ENCODE measurements at places on chromosomes 13 and 19. TPM values are rescaled to one million over a fixed set of nuclear protein-coding genes. Genes with fewer than 3 reads are reported as not detected.

Gene DUS3L
- 100 TPM for total RNA-seq

Gene THSD1
- total RNA-seq = 1.3 TPM

Gene USF2
- 90.7 TPM for total RNA-seq

DNA sequence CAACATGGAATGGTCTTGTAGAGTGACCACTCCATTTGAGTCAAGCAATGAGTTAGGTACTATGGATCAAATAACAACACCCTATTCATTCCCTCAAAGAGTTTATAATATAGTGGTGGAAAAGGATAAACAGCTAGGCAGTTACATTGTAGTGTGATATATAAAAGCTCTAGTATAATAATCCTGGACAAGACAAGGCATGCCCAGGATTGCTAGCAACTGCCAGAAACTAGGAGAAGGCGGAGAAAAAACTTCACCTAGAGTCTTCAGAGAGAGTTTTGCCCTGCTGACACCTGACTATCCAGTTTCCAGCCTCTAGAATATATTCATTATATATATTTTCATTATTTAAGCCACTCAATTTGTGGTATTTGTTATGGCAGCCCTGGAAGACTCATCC is 530.6 kb downstream of the KLF12 start:
- DNase-seq = no peak

DNA sequence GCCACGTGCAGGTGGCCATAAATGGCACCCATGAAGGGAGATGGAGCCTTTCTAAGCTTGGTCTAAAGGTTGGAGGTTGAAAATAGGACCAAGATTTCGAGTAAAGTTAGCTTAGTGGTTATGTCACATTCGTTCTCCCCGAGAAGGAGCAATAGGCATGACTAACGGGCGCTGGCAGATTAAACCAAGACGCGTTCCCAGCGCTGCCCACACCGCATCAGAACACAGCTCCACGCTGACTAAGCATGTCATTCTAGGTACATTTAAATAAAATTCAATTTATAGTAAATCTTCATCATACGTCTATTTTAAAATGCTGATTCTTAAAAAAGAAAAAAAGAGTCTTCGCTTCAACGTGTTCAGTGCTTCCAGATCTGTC is 95.0 kb upstream of the IRS2 start:
- DNase-seq = no peak

GRCh38 chr13:50401049-50401505 is 385.8 kb downstream of the KCNRG start:
- DNase-seq = peak; percentile 69

DNA sequence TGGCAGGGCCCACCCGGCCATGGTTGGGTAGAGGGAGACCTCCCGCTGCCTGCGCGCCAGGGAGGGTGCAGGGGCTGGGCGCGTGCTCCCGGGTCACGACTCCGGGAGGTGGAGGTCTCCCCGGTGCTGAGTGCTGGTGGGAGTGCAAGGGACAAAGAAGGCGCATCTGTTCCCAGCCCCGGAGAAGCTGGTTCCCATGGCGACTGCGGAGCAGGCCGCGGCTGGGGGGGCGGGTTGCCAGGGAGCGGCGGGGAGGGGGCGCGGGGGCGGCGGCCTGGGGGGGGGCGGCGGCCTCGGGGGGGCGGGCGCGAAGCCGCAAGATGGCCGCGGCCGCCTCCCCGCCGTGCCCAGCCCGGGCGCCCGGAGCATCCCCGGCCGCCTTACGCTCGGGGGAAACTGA is 1.2 kb downstream of the CBARP start:
- no peak for DNase-seq

DNA sequence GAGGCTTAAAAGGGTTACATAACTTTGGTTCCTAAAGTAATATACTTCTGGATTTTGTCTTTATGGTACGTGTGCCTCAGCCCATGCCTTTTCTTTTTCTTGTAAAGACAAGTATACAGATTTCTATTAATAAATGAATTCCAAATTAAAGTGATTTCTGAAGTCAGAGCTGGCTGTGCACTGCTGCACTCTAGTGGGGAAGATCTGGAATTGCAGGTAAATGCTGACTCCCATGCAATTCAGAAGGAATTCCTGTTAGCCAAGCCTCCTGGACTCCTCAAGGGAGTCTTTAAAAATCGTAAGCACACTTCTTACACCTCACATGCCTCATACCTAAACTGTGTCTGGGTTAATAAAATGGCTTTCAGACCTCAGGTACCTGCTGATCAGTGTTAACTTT is 118.4 kb upstream of the SLC7A1 start:
- no peak for DNase-seq

DNA sequence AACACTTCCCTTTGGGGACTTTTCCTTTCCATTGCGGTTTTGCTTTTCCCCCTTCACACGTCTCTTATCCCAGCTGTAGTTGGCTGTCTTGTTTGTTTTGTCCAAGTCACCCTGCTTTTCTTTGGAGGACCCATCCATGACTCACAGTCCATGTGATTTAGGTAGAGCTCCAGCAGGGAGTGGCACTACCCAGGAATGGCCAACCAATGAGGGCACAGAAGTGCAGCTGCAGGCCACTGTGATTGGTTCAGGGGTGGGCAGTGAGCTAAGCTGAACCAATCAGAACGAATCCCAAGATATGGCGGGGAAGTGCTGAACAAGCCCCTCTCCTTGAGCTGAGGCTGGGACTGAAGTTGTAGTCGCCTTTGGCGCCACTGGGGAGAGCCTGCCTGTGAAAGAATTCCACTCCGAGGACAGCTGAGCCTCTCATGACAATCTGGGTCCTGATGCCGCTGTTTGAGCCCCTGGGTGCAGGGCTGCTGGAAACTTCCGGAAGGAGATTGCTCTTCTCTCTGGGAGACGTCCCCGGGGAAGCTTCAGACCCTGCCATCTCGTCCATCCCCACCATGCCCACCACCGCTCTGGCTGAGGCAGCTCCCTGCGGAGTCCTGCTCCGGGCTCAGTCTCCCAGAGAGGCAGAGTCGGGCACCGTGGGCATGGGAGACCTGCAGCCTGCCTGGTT is 62.9 kb upstream of the URI1 start:
- DNase-seq = peak; percentile 65

DNA sequence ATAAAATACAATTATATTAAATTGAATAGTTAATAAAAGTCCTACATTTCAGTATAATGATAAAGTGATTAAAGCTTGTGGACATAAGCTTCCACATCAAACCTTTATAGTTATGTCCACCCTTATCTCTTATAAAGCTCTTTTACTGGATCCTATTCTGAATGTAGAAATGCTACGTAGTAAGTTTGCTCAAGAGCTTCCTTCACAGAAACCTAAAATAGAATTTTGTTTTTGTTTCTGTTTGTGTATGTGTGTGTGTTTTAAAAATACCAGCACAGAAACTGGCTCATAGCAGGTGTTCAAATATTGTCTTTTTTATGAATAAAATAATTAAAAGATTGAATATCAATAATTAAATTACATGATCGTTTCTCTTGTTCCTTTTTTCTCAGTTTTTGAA is 21.0 kb upstream of the UFM1 start:
- no peak for DNase-seq

- no peak for DNase-seq
These were observed 40.9 kb upstream of the KPNA3 start for GRCh38 chr13:49833402-49833801.

GRCh38 chr13:44796597-44797490 is 192.4 kb downstream of the NUFIP1 start:
- DNase-seq = no peak

DNA sequence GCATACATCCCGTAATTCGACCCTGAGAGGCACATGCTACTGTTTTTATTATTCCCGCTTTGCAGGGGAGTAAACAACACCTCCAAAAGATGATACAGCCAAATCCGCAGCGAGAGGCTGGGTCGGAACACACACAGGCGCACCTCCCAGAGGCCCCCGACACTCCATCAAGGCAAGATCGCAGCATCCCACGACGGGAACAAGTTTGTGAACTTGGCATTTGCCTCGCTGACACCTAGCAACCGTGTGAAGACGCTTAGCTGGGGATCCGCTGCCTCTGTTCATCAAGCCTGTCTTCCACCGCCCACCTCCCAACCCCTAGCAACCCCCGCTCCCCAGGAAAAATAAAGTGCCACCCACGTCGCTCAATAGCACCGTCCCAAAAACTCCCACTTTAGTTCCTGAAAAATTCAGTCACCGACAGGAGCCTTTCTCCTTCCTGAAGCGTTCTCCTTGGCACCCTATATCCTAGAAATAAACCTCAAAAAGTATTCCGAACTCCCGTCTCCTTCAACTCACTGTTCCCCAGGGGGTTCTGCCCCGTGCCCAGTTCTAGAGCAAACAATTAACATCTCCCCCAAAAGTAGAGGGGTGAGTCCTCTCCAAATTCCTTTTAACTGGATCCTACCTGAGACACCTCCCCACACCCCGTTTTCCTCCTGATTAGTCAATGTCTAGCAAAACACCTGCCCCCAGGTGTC is 1.7 kb downstream of the GNG7 start:
- DNase-seq = peak; percentile 49

DNA sequence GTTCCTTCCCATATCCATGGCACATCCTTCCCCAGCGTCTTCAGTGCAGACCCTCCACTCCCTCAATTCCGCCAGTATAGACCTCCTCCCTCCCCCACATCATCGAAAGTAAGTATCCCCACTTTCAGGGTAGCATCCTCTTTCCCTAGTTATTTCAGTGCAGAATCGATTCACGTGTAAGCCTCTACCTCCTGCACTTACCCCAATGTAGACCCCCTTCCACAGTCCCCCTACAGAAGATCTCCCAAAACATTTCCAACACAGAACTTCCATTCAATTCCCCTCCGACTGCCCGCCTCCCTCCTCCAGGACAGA is 664 bp downstream of the IRF3 start:
- no peak for DNase-seq

GRCh38 chr13:20127562-20128458 is 33.0 kb downstream of the GJA3 start:
- no peak for DNase-seq

GRCh38 chr19:14414926-14415690 is 4.0 kb downstream of the DDX39A start:
- DNase-seq = no peak

DNA sequence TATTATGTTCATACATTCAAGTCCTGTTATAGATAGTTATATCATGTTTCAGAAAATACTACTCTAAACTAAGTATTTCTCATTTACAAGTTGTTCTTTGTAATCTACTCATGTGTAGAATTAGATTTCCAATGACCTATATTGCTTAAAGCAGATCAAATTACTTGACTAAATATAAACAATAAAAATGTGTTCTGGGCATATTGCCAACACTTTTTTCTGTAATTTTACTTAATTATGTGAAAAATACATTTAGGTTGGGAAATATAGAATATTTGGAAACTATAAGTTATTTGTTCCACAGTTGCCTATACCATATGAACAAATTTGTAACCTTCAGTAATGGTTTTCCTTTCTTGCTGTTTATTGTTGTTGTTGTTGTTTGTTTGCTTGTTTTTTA is 275.2 kb upstream of the PCDH9 start:
- no peak for DNase-seq

DNA sequence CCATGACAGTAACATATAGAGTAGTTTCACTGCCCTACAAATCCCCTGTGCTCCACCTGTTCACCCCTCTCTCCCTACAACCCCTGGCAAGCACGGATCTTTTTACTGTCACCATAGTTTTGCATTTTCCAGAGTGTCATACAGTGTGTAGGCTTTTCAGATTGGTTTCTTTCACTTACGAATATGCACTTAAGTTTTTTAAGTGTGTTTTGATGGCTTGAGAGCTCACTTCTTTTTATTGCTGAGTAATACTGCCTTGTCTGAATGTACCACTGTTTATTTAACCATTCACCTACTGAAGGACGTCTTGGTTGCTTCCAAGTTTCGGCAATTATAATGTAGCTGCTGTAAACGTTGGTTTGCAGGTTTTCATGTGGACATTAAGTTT is 175.1 kb downstream of the ITGBL1 start:
- DNase-seq = no peak

DNA sequence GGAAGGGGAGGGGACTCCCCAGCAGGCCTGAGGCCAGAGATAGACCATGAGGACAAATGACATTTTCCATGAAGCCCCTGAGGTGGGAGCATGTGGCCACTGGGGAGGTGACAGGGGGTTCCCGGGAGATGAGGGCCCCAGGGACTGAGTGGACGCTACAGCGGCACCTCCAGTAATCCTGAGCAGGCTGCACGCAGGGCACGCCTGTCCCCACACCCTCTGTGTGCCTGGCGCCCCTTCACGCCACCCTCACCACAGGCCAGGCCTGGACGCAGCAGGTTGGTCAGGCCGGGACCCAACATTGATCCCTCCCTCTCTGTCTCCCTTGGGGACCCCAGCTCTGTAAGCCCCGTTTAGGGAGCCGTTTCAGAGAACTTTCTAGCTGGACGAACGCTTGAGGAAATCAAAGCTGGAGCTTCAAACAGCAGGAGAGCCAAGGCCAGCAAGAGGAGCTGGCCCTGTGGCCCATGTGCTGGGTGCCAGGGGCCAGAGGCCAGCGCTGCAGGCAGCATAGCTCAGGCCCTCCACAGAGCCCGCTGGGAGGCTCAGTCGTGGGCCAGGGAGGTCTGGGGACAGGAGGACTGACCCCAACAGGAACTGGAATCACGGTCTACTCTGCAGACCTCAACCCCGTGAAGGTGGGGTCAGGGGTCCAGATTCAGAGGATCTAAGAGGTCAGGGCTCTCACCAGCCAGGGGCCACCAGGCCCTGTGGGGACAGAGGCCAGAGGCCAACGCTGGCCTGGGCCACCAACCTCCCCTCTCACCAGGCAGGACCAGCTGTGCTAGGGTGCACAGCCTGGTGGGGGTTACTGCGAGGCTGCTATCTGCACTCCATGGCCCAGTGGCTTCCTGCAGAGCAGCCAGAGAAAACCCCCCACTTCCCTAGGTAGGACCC is 14.6 kb downstream of the LSM4 start:
- no peak for DNase-seq

DNA sequence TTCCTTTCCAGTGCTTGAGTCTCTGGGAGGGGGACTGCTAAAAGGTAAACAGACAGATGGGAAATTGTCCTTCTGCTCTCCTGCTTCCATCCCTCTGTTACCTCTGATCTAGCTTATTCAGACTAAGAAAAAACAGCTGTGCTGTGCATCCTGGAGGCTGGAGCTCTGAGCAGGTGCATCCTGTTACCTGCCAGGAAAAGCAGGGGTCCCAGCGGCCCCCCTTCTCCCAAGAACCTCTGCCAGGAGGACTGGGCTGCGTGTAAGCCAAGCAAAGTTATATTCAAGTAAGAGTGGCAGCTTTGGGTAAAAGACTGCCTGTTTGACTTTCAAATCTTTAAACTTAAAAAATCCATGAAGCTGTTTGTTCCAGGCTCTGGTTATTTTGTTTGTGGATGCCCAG is 75.1 kb downstream of the C13orf42 start:
- no peak for DNase-seq

DNA sequence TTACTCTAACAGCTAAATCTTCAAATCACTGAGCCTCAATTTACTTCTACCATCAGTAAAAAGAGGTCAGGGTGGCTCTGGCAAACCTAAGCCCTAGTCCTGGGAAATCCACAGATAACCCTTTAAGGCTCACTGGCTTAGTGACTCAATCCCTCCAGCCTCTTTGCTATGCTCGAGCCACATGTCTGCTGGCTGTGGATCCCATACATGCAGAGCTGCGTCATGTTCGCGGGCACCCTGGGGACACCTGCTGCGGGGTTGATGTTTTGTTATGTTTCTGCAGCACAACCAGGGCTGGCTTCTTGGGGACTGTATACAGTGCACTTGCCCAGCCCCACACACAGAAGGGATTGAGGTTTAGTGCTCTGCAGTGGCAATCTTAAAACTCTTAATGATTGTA is 41.6 kb upstream of the C13orf42 start:
- DNase-seq = no peak

GRCh38 chr13:88592105-88592504 is 920.9 kb downstream of the SLITRK5 start:
- DNase-seq = no peak

GRCh38 chr13:86877441-86877840 is 793.7 kb upstream of the SLITRK5 start:
- no peak for DNase-seq
